ENCODE measurements at places on chromosomes 3 and 15.

DNA sequence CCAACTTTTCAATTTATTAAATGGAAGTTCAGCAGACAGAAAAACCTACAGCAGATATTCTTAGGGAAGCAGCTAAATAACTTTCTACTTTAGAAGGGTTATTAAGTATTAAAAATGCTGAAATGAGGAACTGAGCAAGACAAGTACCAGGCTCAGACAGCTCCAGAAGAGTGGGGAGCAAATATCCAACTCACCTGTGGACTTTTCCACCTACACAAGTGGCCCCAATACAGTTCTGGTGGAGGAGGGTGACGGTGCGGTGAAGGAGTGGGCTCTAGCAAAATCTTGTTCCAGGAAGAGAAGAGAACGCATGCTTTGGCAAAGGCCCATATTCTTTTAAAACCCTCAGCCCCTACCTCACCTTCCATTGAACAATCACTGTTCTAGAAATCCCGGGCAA is 129.7 kb upstream of the LMOD3 start:
- no peak for ATAC-seq

GRCh38 chr3:5260992-5261501 is 73.5 kb downstream of the EDEM1 start:
- ATAC-seq = no peak

DNA sequence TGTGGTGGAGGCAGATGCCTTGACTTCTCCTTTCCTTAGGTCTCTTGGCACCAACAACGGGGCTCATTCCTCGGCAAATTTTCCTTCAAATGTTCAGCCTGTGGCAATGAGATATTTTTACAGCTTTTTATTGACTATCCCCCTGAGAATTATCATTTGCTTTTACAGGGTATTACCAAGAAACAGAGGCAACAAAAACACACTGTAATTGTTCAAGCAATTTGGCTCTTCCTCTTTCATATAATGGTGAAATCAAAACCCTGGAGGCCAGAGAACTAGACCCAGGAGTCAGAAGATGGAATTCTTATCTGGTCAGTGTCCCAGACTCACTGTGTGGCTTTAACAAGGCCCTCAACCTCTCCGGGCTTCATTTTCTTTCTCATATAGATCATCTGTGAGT is 40.1 kb downstream of the TRIM42 start:
- ATAC-seq = no peak

- no peak for ATAC-seq
Measured at GRCh38 chr15:70812827-70813364, 41.1 kb downstream of the LARP6 start.

DNA sequence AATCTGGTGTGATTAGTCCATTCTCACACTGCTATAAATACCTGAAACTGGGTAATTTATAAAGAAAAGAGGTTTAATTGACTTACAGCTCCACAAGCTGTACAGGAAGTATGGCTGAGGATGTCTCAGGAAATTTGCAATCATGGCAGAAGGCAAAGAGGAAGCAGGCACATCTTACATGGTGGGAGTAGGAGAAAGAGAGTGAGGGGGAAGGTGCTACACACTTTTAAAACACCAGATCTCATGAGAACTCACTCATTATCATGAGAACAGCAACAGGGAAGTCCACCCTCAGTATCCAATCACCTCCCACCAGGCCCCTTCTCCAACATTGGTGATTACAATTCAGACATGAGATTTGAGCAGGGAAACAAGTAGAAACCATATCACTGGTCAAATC is 24.0 kb upstream of the ACP3 start:
- ATAC-seq = no peak

DNA sequence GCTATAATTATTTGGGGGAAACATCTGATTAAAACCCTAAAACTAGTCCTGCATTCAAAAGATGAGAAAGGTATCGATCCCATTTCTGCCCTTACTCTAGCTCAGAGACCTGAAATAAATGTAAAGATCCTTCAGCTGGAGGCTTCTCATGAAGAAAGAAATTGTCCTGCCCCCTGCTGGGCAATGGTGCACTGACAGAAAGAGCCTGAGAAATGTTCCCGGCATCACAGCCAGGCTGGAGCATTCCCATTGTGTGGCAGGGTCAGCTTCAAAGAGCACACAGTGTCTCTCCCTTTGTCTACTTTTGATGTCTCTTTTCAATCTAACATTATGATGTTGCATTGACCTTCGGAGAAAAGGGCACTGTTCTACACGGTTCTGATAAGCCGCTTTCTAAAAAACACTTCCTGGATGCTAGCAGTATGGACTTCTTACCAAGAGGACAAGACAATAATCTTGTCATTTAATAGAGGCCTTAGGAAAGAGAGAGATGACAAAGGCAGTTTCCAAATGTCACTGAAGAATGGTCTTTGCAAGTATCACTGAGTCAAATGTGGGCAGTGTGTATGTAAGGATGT is 287.5 kb downstream of the MAGI1 start:
- peak; percentile 75 for ATAC-seq

DNA sequence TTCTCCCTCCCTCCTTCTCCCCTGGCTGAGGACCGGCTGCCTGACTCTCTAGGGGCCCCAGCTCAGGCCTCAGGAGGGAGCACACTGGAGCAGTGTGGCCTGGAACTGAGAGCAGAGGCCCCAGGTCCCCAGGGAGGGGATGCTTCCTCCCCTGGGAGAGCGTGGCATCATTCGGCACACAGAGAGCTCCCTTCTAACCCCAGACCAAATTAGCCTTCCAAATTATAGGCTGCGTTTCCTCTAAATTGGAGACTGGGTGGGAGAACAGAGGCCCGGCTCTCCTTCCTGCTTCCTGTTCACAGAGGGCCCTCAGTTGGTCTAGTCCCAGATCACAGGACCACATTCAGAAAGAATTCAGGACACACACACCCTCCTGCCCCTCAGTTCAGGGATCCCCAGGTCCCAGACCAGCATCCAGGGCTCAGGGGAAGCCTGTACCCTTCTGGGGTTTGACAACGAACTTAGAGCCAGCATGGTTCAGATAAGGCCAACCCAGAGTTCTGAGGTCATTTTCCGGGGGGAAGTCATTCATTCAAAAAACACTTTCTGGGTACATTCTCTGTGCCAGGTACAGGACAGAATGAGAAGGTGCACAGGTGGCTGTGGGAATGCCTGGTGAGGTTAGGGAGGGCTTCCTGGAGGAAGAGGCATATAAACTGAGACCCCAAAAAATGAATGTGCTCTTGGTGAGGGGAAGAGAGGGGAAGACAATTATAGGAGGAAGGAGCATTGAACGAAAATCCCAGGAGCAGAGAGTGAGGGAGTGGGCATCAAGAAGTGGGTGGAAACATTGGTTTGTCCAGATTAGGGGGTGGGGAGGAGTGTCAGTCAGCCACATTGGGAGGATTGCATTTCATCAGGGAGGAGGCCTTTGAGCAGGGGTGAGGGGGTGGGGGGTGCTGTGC is 28.4 kb upstream of the RPL29 start:
- ATAC-seq = no peak

GRCh38 chr3:66269411-66269810 is 48.6 kb downstream of the SLC25A26 start:
- no peak for ATAC-seq

GRCh38 chr3:186496016-186496415 is 48.2 kb downstream of the CRYGS start:
- ATAC-seq = no peak

GRCh38 chr15:25439369-25439836 is 579 bp upstream of the UBE3A start:
- ATAC-seq = peak; percentile 2
